ENCODE measurements at places on chromosomes 7 and 10.

- no peak for DNase-seq
Observed at GRCh38 chr7:50657341-50657873, 92.2 kb upstream of the DDC start.

DNA sequence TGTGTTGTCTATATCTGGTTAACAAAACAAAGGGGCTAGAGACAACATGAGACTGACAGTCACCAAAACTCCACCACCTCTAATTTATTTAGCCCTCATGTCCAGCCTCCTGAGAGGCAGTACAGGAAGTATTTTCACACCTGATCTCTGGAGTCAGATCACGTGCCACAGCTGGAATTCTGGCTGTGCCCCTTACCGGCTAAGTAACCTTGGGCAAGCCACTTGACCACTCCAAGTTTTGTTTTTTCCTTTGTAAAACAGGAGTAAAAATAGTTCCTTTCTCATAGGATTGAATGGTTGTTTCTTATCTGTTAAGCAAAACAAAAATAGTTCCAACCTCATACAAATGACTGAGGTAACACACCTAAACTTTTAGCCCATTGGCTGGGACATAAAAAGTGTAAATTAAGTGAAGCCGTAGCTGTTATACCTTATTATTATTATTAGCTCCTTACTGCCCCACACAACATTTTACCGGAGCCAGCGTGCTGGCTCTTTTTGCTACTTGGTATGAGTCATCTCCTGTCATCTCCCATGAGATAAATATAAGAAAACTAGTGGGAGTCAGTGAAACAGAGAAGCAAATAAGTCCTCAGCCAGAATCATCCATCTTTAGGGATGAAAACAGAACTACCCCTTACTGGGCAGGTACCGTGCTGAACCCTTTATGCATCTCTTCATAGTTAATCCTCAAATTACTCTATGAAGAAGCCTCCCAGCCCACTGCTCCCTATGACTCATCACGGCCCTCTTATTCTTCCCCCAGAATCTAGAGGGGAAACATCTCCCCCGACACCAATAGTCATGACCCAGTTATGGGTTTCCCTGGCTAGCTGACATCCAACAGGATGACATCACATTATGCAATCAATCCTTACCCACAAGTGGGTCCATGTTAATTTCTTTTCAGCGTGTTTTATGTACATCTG lies 44.9 kb downstream of the PPP1R3C start:
- DNase-seq = peak; percentile 71

DNA sequence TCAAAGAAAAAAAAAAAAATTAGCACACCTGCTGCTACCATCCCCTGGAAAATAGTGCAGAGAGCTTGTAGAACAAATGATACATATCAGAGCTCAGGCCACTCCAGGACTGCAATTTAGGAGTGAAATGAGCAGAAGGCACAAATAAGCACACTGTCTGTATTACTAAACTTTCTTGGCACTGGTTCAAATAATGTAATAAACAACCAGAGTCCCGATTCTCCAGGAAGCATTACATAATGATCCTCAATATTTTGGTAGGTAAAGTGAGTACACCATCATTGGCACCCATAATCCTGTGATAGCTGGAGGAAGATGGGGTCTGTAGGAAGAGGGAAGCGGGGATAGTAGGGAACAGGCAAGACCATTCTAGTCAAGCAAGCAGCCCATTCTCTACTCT lies 74.3 kb downstream of the SVOPL start:
- DNase-seq = no peak

DNA sequence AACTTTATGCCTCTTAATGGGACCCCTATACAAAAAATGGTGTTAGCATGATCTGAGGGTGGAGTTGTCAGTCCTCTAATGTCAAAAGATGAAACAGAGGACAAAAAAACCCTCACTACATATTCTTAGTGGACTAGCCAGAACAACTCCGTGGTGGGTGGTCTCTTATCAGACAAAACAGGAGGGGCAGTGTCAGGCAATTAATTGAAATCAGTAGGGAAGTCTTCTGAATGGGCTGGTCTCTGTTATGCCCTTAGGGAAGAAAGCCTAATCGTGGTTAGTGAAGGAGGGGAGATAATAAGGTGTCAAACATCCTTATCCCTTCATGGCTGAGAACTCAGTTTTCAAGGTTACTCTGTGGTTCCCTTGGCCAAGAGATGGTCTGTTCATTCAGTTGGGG lies 909.4 kb downstream of the GRID1 start:
- no peak for DNase-seq

Data from RCC 7860 (cell line).